ENCODE measurements at places on chromosomes 11 and 22.

- no peak for DNase-seq
These were observed 116.8 kb downstream of the MED15 start for GRCh38 chr22:20624161-20624616.

GRCh38 chr11:114182471-114183043 lies 113.6 kb upstream of the NNMT start:
- no peak for DNase-seq

- DNase-seq: no peak
These were observed 478.3 kb upstream of the ISX start for GRCh38 chr22:34587357-34588356.

- DNase-seq: no peak
These were observed 192.8 kb downstream of the ETS1 start for GRCh38 chr11:128394431-128395089.

GRCh38 chr11:117505285-117505970 lies 177.8 kb downstream of the CEP164 start:
- no peak for DNase-seq

DNA sequence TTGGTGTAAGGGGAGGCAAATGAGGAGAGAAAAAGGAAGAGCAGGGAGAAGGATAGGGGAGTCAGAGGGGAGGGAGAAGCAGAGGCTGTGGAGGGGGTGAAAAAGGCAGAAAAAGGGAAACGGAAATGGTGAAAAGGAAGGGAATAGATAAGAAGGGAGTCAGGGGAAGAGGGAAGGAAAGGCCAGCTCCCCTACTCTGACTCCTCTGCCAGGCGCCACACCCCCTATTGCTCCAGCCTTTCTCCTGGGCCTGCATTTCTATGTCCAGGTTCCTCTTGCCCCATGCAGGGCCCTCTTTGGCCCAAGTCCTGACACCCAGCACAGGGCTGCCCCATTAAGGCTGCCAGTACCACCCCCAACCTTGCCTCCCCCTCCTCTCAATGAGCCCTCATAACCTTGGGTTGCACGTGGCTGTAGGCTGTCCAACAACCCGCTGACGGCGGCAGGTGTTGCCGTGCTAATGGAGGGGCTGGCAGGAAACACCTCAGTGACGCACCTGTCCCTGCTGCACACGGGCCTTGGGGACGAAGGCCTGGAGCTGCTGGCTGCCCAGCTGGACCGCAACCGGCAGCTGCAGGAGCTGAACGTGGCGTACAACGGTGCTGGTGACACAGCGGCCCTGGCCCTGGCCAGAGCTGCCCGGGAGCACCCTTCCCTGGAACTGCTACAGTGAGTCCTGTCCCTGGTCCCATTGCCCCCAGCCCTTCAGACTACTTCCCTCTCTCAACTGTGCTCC lies 3.4 kb upstream of the NHERF4 start:
- DNase-seq: peak; percentile 48

- DNase-seq: no peak
These were observed 476.4 kb downstream of the TBC1D22A start for GRCh38 chr22:47238690-47239473.

- DNase-seq: no peak
These were observed 726.1 kb downstream of the FAM181B start for GRCh38 chr11:82007521-82007920.

DNA sequence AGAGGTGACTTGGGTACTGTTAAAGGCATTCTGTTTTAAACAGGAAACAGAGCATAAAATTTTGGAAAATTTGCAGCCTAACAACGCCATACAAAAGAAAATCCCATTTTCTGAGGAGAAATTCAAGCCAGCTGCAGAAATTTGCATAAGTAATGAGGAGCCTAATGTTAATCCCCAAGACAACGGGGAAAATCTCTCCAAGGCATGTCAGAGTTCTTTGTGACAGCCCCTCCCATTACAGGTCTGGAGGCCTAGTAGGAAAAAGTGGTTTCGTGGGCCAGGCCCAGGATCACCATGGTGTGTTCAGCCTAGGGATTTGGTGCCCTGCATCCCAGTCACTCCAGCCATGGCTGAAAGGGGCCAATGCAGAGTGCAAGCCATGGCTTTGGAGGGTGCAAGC lies 1333.1 kb upstream of the TENM4 start:
- no peak for DNase-seq

DNA sequence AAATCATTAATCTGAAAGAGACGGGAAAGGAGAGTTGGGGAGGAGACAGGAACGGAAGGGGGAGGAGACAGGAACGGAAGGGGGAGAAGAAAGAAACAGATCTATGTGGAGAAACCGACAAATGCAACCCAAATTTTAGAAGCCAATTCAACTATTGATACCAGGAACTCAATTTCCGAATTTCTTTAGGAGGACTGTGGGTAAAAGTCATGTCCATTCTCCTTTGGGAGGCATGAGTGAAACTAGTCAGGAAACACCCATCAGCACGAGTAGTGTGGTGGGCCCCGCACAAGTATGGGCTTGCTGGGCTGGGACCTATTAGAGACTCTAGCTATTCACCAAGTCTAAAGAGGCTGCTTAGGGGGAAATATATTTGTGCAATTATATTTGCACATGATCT lies 18.1 kb downstream of the ANO3 start:
- no peak for DNase-seq

DNA sequence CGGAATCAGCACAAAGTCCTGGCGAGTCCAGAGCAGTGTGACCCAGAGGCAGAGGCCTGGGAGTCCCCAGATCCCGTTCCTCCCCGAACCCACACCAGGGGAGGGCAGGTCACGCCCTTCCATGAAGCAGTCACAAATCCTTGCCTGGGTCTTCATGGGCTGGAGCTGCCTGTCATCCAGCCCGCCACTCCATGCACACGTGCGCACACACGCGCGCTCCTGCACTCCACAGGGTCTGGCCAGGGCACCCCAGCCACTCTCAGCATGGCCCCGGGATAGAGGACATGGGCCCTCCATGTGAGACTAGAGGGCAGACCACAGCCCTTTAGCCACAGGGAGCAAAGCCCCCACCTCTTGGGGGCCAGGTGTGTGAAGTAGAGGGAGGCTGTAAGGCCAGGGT lies 5.7 kb upstream of the TNFRSF13C start:
- DNase-seq: no peak

- DNase-seq: no peak
These were observed at the start of gene VPREB1 for GRCh38 chr22:22244316-22245250. Gene VPREB1 (plus strand): TSS chr22:22244786. CDS start chr22:22244814, 28 bp downstream.

- DNase-seq: no peak
These were observed 1279.9 kb downstream of the LRRC4C start for GRCh38 chr11:40179541-40179940.

GRCh38 chr11:3224401-3225057 lies 5.9 kb upstream of the MRGPRG start:
- no peak for DNase-seq

- DNase-seq: peak; percentile 21
These were observed 14.9 kb downstream of the SCYL1 start for GRCh38 chr11:65539744-65540289.

DNA sequence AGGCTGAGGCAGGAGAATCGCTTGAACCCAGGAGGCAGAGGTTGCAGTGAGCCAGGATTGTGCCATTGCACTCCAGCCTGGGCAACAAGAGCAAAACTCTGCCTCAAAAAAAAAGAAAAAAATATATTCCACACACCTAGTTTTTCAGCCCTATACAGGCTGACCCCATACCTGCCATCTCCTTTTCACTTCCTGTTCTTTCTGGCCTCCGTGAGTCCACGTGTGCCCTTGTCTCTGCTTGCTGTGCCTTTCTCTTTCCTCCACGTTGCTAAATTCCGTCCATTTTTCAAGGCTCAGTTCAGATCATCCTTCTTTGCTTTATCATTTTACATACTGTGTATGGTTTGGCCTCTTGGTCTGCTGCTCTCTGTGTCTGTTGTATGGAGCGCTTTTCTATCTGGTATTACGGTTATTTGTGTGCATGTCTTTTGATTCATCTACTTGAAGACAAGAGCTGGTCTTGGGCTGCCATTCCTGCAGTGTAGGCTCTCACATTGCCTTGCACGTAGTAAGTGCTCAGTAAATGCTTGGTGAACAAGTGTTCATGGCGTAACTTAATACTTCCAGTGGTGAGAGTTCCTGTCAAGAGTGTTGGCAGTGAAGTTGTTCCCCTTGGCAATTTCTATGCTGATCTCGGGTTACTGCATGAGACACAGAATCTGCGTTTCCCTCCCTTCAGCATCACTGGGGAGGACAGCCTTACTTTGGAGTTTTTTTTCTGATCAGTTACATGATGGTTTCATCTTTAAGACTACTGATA lies 57.5 kb downstream of the PTPRJ start:
- DNase-seq: peak; percentile 11

DNA sequence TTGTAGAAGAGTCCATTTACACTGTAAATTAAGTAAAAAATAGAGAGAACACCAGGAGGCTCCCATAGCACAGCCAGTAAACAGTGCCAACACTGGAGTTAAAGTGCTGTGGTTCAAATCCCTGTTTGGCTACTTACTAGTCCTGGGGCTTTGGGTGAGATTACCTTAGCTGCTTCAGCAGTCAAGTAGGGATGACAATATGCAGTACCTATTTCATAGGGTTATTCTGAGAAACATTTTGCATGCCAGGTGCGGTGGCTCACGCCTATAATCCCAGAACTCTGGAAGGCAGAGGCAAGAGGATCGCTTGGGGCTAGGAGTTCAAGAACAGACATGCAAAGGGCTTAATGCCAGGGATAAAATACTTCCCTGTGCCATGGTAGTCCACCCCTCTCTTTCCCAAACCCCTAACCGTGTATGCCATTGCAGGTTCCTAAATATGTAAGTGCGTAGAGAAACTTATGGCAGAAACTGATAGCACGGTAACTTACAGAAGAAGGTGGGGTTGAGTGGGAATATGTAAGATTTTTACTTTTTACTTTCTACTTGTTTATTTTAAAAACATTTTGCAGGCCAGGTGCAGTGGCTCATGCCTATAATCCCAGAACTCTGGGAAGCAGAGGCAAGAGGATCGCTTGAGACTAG lies 86.4 kb upstream of the PICALM start:
- DNase-seq: no peak

GRCh38 chr22:18077639-18078328 lies at the start of gene PEX26:
Gene PEX26 (plus strand): TSS chr22:18077990. CDS start chr22:18078377, 387 bp downstream.
- peak; percentile 82 for DNase-seq

DNA sequence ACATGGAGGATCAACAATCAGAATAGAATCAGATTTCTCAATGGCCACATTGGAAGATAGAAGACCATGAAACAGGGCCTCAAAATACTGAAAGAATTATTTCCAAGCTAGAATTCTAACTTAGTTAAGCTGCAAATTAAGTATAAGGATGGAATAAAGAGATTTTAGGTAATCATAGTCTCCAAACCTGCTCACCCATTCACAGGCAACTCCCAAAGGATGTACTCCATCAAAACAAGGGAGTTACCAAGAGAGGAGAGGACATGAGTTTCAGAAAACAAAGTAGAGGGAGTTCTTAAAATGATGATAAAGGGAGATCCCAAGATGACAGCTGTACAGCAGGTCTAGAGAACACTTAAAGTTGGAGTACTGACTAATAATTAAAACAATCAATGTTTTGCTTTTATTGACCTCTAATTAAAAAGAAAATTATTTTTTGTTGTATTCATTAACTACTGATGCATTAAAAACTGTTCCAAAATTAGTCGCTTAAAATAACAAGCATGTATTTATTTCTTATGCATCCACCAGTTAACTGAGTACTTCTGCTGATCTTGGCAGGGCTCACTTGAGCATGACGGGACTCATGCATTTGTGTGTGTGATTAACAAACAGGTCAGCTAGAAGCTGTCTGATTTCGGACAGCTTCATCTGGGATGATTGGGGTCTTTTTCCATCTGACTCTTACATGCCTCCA lies 95.6 kb downstream of the CD44 start:
- DNase-seq: no peak

DNA sequence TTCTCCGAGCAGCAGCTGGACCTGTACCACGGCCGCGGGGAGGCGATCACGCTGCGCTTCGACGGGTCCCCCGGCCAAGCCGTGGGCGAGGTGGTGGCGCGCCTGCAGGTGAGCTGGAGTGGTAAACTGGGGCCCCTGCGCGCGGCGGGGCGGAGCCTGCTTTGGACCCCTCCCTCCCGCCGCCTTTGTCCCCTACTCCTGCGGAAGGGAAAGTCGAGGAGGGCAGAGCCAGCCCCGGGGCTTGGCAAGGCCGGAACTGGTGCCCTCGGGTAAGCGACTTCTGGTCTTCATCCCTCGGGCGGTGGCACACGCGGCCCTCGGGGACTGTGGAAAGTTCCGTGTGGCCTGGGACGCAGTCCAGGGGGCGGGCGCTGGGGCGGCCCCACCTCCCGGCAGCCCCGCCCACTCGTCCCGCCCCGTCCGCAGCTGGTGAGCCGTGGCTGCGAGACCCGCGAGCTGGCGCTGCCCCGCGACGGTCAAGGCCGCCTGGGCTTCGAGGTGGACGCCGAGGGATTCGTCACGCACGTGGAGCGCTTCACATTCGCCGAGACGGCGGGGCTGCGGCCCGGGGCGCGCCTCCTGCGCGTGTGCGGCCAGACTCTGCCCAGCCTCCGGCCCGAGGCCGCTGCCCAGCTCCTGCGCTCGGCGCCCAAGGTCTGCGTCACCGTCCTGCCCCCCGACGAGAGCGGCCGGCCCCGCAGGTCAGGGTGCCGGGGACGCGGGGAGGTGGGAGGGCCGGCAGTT lies 9.2 kb downstream of the SIPA1 start:
- no peak for DNase-seq

GRCh38 chr11:119029340-119030028 lies 1.2 kb downstream of the SLC37A4 start:
- DNase-seq: no peak

DNA sequence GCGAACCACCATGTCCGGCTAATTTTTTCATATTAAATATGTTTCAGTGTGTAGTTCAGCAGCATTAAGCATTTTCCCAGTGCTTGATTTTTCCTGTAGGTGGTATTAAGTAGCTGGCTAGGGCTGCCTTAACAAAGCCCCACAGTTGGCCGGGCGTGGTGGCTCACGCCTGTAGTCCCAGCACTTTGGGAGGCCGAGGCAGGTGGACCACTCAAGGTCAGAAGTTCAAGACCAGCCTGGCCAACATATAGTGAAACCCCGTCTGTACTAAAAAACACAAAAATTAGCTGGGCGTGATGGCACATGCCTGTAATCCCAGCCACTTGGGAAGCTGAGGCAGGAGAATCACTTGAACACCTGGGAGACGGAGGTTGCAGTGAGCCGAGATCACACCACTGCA lies 33.5 kb upstream of the TOLLIP start:
- DNase-seq: no peak

- DNase-seq: no peak
These were observed 18.8 kb downstream of the APOL2 start for GRCh38 chr22:36220451-36220921.

DNA sequence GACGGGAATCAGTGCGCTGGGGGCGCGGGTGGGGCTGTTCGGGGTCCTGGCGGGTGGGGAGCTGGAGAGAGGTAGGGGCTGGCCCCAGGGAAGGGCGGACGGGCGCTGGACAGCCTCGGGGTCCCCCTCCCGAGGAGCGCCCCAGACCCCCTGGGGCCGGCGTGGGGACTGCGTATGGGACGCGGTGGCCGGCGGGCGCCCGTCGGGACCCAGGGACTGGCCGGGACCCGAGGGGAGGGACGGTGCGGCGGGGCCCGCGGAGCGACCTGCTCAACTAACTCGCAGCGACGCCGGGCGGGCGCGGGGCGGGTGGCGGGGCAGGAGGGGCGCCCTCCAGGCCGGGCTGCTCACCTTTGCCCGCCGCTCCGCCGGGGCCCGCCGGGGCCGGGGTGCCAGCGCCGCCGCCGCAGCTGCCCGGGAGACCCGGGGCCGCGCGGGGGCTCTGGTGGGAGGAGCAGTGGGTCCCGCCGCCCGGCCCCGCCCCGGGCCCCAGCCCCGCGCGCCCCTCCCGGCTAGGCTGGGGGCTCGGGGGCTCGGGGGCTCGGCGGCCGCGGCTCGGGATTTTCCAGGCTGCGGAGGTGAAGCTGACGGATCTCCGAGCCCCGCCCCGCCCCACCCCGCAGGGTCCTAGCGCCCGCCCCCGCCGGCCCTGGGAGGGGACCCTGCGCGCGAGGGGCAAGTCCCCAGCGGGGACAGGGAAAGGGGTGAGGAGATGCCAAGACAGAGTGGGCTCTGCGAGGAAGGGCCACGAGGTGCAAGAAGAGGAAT lies 12.3 kb downstream of the STARD10 start:
- DNase-seq: no peak
